ENCODE measurements at places on chromosomes 1 and 21.

- DNase-seq, result no peak
These were observed 1049.5 kb upstream of the ADGRL2 start for GRCh38 chr1:80751204-80751603.

DNA sequence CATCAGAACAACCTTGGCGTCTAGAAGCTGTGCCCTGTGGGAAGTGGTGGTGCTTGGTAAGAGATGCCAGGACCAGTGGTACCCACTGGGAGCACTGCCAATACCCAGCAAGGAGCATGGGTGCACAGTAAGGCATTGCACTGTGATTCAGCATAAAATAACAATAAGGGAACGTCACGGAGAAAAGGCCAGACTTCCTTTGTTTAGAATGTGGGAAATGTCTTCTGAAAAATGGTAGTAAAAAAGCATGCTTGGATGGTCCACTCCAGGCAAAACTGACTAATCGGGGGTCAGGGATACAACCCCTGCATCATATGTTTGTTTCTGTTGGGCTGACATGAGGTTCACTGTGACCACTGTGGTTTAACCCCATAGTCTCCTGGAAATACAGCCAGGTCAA lies 14.7 kb downstream of the METTL18 start:
- no peak for DNase-seq

GRCh38 chr21:19776076-19776475 lies 1222.1 kb upstream of the NCAM2 start:
- no peak for DNase-seq

DNA sequence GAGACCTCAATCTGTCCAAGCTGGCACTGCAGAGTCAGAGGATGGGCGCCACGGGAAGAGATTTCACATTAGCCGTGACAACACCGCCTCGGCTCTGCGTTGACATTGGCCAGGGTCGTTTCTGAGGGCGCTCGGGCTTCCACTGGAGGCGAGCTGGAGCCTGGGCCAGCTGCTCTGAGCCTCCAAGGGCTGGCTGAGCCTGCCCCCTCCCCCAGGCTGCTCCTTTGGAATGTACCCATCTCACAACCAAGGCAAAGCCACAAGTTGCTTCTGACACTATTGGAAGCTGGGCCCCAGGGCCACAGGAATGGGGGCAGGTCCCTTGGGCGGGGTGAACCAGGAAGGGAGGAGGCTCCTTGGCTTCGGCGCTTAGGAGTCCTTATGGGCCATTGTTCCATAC lies 12.7 kb downstream of the GPR3 start:
- DNase-seq, result no peak

DNA sequence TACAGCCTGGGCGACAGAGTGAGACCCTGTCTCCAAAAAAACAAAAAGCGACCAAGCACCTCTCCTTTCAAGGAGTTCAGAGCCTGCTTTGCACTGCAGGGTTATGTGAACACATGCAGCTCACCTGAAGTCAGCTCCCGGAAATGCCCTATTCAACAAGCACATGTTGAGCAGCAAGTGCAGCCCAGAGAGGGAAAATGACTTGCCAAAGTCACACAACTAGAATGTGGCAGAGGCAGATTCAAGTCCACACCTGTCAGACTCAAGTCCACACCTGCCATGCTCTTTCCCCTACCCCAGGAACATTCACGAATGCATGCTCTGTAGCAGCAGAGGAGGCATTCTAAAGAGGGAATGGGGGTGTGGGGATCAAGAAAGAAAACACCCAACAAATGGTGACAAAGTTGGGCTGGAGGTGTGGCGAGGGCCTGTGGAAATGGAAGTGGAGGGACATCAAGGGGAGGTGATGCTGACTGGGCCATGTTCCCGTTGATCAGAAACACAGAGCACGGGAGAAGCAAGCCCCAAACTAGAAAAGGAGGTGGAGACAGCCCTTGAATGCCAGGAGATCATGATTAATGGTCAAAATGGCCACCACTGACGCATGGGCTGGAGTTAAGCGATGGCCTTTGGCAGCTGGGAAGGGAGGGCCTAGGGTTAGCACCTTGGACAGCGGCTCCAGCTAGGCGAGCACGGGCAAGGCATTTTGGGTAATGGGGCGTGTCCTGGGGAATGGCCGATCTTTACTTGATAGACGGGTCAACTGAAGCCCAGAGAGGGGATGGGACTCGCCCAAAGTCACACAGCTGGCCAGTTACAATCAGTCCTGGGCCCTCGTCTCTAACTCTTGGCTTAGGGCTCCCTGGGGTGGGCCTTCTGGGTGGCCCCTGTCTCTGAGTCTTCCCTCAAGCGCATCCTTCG lies 21.5 kb downstream of the RAP1GAP start:
- no peak for DNase-seq

GRCh38 chr1:89203166-89203565 lies 4.4 kb upstream of the GBP4 start:
- DNase-seq, result no peak

DNA sequence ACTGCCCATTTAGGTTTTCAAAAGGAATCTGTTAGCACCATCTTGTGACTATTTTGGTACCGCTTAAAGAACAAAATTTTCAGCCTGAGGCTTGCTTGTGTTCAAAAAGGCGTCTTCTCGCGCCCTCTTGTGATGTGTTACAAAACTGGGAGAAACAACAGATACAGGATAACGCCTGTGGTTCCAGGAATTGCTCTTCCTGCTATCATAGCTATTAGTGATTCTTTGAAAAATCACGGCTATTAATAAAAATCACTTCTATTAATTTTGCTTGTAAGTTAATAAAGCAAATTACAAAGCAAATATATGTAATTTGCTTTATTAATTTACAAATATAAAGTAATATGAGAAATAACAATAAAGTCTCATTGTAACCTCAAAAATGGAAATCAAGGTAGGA lies 82.2 kb upstream of the ABCD3 start:
- DNase-seq, result peak; percentile 83

GRCh38 chr21:38770660-38771059 lies 35.1 kb upstream of the ETS2 start:
- no peak for DNase-seq

- no peak for DNase-seq
These were observed 27.2 kb upstream of the CSF1 start for GRCh38 chr1:109883248-109883955.

DNA sequence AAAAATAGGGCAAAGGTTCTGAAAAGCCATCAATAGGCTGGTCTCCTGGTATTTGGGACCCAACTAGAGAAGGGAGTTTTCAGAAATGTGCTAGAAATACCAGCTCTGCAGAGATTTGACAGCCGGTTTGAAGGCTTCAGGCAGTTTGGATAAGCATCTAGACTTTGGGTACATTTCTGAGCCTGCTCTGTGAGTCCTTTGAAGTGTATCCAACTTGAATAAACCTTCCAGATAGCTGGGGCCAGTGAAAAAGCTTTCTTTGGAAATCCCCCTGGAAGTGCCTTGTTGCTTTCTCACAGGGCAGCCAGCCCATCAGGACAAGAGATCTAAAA lies 6.4 kb upstream of the PEF1 start:
- DNase-seq, result no peak

DNA sequence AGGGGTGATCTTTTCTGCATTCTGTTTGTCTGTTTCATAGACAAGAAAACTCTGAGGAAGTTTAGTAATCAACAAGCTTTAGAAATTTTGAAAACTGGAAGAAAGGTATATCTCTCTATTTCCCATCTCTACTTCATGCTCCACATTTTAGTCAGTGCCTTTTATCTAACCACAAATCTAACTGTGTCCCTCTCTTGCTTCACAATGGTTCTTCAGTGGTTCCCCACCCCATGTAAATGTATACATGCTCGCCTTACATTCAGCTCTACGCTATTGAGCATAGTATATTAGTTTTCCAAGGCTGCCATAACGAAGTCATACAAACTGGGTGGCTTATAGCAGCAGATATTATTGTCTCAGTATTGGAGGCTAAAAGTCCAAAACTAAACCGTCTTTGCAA lies 14.4 kb upstream of the SAMSN1 start:
- DNase-seq, result no peak

GRCh38 chr1:36487906-36488305 lies 5.2 kb upstream of the CSF3R start:
- no peak for DNase-seq

GRCh38 chr1:63898428-63899196 lies 124.8 kb downstream of the ROR1 start:
- DNase-seq, result no peak

DNA sequence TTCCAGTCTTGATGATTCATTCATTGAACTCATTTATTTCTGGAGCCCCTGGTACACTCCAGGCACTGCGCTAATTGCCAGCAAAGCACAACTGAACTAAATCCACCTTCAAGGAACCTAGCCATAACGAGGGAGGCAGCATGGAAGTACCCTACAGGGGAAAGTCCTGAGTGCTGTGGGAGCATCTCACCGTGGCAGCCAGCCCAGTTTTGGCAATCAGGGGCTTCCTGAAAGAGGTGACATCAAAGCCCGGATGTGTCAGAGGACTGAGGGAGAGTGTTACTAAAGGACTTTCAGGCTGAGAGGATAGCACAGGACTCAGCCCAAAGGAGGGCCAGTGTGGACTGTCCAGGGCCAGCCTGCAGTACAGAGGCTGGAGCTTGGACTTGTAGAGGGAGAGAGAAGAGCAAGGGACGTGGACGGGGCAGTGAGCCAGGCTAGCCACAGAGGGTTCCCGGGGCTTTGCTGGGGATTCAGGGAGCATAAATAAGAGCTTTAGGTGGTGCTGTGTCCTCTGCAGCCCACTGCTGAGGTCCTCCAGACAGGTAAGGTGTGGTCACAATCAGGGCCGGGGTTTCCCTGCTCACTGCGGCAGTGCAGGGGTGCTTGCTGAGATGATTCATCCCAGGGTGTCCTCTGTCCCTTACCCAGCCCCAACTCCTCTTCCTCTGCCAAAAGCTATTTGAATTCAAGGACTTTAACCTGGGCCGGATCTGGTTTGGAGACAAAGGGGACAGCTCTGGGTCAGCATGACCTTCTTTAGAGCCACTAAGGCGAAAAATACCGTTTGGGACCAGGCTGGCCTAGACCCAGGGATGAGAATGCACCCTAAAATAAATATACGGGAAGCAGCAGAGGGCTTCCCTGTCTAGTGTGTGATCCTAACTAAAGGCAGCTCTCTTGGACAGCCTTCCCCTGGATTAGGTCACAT lies 128.3 kb downstream of the EDEM3 start:
- no peak for DNase-seq

GRCh38 chr1:87392248-87393192 lies 63.8 kb downstream of the LMO4 start:
- no peak for DNase-seq

- DNase-seq, result no peak
These were observed 2.1 kb downstream of the DHDDS start for GRCh38 chr1:26434161-26434752.

DNA sequence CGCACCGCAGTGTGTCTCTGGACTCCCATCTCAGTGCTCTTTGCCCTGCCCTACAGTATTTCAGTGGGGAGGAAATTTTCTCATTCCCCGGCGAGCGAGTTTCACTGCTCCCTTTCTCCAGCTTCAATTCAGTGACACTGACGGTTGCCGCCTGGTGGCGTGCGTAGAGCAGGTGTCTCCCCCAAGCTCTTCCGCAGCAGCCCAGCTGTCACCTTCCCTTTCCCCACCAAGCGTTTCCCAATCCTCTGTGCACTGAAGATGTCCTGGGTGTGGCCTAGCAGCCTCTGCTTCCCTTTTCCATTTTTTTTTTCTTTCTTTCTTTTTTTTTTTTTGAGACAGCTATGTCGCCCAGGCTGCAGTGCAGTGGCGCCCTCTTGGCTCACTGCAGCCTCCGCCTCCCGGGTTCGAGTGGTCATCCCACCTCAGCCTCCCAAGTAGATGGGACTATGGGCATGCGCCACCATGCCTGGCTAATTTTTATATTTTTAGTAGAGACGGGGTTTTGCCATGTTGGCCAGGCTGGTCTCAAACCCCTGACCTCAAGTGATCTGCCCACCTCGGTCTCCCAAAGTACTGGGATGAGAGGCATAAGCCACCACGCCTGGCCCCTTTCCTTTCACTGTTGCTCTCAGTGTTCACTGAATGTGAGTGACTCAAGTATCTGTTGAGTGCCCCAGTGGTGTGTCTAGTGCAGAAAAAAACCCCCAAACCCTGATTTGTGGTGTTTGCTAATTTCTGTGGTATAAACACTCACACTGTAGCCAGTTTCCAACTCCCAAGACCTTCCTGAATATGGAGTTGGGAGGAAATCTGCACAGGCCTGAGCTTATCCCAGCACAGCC lies 30.1 kb downstream of the TNFRSF1B start:
- DNase-seq, result no peak

GRCh38 chr1:119787776-119788175 lies 19.1 kb upstream of the HMGCS2 start:
- no peak for DNase-seq

DNA sequence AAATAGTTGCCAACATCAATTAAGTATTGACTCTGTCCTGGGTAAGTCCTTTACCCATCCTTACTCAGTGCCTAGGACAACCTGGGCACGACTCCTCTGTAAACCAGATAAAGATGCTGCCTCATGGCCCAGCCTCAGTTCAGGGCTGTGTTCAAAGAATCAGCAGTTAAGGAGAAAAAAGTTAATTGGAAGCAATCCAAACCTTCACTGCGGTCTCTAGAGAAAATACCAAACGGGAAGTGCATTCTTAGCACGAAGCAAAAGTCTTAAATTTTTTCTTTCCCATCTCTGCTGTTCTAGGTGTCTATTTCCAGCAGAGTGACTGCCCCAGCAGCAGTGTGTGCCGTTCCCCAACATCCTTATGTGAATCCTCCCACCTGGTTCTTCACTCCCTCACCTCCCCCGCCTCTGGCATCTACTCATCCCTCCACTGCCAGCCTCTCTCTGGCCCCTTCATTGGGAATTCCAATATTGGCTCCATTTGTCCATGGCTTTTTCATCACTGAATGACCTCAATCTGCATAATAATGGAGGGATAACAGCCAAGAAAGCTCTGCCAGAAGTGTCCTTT lies 23.2 kb downstream of the KANK4 start:
- peak; percentile 70 for DNase-seq
